Activated T-helper 1 cell treated with anti-CD3 and anti-CD28 coated beads, Interleukin-2, amount 50 U/mL, for 16 hours (primary cell): ENCODE measurements at places on chromosomes 6 and 20.

- no peak for DNase-seq
Observed at GRCh38 chr6:121838842-121839241, 403.4 kb downstream of the GJA1 start.

GRCh38 chr6:36727505-36728021 is 29.9 kb downstream of the RAB44 start:
- DNase-seq = no peak

DNA sequence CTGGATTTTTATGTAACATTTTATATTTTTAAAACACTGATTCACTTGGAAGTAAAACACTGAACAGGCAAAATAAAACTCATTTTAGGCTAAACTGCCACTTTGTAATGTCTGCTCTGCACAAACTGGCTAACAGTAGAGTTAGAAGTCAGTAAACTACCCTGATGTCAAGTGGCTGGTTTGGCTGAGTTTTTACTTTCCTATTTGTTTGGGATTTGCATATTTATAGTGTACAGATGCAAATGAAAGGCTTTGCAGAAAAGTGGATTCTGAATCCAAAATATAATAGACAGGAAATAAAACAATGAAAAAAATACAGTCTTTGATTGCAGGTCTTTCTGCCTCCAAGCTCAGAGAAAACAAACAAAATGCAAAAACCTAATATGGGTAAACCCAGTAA is 213.1 kb downstream of the CDH26 start:
- DNase-seq = no peak

DNA sequence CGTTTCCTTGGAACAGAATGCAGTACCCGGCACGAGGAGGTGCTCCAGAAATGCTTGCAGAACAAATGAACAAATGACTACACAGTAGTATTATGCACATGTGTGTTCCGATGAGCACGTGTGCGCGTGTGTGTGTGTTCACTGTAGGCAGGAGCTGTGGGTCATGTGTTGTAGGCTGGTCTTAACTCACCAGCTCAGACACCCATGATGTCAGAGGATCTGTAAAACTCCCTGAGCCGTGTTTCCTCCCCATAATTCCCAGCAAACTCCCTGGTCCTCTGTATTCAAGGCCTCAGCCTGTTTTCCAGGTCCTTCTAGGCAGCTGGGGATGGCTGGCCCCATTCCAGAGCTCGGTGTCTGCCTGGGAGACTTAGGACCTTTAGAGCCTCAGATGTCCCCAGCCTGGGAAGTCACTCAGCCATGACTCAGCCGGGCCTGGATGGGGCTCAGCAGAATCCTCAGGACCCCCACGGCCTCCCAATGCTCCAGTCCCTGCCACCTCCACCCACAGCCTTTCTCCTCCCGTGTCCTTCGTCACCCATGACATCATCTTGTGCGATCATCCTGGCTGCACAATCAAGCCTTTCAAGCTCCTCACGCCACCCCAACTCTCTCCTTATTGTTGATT is 475.0 kb upstream of the SULF2 start:
- no peak for DNase-seq

DNA sequence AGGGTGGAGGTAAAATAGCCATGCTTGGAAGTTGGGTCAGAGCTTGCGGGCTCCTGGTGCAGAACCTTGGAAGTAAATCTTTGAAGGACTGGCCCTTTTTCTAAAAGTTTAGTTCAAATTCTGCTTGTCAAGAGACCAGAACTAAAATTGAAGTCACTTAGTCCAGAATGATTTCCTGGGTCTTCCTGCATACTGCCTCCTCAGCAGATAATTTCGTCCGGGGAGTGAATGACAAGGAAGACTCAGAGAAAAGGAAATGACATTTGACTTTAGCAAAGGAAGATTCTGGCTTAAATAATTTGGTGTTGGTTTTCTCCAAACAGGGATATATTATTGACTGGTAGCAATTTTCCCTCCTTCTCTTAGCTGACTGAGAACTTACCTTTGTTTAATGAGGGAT is 1.2 kb downstream of the TM9SF4 start:
- DNase-seq = no peak

DNA sequence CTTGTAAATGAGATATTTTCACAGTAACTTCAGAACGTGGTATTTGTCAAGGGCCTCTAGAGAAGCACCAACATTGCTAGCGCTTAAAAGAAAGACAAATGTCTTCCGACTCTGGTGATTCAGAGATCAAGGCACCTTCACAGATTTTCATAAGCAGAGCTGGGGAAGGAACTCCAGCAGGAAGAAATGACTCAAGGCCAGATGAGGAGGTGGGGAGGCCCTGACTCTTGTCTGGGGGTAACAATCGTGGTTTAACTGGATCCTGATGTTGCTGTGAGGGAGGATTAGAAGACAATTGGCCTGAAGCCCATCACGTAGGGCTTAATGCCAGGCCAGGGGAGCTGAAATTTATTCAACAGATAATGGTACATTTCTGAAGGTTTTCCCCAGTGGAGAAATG is 122.9 kb upstream of the QKI start:
- DNase-seq = no peak

GRCh38 chr6:106530502-106530901 is 98.8 kb downstream of the RTN4IP1 start:
- no peak for DNase-seq

DNA sequence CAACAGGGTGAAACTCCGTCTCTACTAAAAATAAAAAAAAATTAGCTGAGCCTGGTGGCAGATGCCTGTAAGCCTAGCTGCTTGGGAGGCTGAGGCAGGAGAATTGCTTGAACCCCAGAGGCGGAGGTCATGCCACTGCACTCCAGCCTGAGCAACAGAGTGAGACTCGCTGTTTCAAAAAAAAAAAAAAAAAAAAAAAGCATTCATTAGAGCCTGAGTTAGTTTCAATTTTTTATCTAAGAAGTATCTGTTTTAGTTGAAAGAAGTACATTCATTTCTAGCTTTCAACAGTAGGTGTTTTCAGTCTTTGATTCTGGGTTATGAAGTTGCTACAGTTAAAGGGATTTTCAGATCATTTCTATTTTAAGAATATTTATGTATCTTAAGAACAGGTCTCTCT is 42.2 kb downstream of the ZNF292 start:
- no peak for DNase-seq

DNA sequence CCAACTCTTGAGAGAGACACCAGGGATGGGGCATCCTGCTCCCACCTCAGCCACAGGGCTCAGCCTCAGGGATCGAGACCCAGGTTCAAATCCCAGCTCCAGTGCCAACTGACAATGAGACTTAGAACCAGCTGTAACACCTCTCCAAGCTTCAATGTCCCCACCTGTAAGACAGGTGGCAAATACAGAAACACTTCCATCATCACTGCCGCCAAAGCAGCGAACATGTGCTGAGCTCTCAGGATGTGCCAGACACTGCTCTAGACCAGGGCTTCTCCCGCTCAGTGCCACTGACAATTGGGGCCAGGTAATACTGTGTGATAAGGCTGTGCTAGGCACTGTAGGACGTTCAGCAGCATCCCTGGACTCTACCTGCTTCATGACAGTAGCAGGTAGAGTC is 22.1 kb downstream of the PREX1 start:
- no peak for DNase-seq

DNA sequence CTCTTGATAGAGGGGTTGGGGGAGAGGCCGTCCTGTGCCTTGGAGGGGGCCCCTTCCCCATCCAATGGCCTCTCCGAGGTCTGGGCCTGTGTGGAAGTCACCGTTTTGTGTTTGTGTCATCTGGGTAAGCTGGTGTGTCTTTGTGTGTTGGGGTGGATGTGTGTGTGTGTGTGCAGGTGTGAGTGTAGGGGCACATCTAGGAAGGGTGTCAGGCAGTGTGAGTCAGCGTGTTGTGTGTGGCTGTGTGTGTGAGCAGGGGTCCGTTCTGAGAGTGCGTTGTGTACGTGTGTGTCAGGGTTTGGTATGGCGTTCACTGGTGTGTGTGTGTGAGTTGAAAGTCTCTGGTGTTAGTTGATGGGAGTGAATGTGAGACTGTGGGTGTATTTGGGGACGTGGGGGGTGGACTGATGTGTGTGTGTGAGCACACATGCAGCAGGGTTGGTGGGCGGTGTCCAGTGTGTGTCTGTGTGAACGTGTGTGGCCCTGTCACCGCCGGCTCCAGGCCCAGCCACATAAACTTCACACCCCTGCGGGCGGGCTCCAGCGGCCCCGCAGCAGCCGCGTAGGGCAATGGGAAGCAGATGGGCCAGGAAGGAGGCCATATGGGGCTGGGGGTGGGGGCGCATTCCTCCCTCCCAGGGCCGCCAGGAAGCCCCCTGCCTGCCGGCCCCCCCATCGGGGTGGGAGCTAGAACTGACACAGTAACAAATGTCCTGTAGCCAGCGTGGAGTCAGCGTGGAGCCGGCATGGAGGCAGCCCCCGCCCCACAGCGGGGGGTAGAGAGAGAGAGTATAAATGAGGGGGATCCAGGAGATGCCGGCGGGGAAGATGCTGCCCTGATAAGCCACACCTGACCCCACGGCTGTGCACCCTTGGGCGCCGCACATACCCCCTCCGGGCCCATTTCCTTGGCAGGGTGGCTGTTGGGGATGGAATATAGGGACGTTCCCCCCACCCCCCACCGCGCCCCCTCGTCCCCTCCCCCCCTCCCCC is 32.1 kb downstream of the SNAI1 start:
- no peak for DNase-seq

- no peak for DNase-seq
Observed at GRCh38 chr20:21704408-21705385, 767 bp upstream of the PAX1 start.

DNA sequence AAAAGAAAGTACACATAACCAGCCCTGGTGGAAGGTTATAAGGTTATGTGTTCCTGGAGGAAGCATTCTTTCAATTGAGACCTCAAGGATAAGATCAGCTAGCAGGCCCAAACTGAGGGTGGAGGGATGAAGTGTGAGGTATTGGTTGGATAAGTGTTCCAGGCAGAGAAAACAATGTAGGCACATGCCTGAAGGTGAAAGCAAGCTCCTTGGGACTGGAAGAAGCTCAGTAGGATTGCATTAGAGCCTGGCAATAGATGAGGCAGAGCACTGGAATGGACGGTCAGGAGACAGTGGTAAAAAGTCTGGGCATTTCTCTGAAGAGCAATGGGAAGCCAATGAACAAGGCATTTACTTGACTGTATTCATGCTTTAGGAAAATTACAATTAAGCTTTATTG is 89.9 kb upstream of the SHLD1 start:
- no peak for DNase-seq

DNA sequence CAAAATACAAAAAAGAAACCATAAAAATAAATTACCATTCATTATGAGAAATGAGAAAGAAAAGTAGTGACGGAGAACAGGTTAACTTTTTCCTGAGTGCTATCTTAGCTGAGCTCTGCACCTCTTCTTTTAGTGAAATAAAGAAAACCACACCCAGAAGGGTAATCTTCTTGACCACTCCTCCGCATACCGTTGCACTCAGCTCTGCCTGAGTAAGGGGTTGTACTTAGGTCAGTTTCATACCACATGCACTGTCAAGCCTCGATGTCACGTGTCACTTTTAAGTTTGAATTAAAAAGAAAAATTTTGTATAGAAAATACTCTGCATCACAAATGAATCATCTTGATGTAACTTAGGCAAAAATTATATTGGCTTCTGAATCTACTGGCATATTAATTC is 2.8 kb downstream of the EZR start:
- no peak for DNase-seq

- no peak for DNase-seq
Observed at GRCh38 chr6:105509506-105510331, 106.8 kb upstream of the PREP start.

GRCh38 chr6:20167601-20168000 is 44.7 kb downstream of the MBOAT1 start:
- DNase-seq = no peak

- DNase-seq = no peak
Observed at GRCh38 chr6:138568997-138569396, 69.7 kb upstream of the NHSL1 start.

GRCh38 chr6:151514000-151514730 is 20.3 kb downstream of the CCDC170 start:
- DNase-seq = no peak

DNA sequence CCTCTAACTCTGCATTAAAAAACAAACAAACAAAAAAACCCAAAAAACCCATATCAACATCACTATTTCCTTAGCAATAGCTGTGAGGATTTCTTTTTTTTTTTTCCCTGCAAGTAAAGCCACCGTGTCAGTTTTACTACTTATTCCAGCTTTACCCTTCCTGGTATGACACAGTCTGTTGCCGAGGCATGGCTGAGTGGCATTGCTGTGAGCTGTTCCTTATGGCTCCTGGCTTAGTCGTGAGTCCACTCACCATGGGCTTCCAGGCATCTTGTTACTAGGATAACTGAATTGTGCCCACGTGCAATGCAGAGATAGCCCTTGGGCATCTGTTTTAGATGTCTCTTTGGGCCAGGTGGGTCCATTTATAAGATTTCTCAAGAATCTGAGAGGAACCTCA is 84.8 kb downstream of the LRRC1 start:
- DNase-seq = no peak

- DNase-seq = no peak
Observed at GRCh38 chr20:61134296-61135030, 117.6 kb upstream of the CDH4 start.

GRCh38 chr20:22559711-22560318 is 24.6 kb downstream of the FOXA2 start:
- no peak for DNase-seq

DNA sequence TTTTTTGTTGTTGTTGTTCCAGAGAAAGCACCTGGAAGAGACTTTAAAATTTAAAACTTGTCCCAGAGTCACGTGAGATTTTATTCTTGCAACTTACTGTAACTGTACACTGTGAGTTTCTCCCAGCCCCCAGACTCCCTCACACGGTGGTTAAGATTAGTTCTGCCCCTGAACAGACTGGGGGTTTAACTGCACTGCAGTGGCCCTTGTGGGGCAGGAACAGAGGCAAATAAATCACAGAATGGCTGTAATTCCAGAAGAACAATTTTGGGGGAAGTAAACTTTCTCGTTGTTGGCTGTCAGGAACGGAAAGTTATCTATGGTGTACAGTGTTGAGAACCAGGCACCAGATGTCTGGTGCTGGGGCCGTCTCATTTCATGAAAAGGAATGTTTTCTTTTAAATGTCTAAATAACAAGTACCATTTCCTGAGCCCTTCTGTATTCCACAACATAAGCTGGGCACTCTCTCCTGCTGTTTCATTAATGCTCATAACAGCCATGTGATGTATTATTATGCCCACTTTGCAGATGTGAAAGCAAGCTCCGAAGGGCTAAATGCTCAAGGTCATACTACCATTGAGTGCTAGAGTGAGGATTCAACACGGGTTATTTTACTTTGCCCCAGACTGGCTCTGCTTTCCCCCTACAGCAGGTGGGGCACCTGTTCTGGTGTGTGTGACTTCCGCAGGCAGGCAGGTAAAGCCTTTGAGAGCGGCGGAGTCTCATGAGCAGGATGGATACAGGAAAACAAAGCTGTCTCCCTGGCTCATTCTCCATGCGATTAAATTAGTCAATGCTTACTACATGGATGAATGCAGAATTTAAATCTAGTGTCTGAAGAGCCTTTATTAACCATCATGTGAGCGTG is 30.5 kb downstream of the CNKSR3 start:
- no peak for DNase-seq

GRCh38 chr20:3000852-3001523 is 42.4 kb upstream of the GNRH2 start:
- no peak for DNase-seq
